Suprapubic skin (tissue), 4 donors: ENCODE measurements at places on chromosomes 3 and 15.

DNA sequence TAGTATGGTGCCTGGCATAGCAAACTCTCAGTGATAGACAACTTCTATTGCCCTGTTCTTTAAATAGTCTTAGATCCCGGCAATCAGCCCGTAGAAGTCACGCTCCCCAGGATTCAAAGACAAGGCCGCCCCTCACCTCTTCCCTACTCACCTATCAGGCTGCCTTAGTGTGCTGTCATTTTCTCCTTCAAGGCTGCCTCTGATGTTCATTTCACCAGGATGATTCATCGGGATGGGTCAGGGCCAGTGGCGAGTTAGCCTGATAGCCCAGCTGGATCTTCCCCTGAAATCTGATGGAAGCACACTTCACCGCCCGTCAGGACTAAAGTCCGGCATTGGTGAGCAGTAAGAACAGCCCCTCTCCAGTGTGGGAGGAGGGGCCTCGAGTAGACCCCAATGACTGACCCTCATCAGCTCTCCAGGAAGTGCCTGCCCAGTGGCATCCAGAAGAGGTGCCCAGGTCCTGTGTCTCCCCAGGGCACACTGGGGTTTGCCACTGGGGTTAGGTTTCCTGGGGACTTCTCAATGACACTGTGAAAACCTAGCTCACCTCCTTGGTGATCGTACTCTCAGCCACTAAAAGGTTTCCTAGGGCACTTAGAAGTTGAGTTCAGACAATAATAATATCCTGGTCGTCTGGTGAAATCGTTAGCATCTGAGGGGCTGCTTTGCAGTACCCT, 37.5 kb downstream of the TPM1 start:
- no peak overlapping the region for H3K27ac ChIP-seq
- no peaks in the 10 kb centered on the region for H3K36me3 ChIP-seq
- H3K27me3 ChIP-seq = no peaks in the 10 kb centered on the region
- H3K4me1 ChIP-seq = peaks cover 9% of the 10 kb centered on the region

DNA sequence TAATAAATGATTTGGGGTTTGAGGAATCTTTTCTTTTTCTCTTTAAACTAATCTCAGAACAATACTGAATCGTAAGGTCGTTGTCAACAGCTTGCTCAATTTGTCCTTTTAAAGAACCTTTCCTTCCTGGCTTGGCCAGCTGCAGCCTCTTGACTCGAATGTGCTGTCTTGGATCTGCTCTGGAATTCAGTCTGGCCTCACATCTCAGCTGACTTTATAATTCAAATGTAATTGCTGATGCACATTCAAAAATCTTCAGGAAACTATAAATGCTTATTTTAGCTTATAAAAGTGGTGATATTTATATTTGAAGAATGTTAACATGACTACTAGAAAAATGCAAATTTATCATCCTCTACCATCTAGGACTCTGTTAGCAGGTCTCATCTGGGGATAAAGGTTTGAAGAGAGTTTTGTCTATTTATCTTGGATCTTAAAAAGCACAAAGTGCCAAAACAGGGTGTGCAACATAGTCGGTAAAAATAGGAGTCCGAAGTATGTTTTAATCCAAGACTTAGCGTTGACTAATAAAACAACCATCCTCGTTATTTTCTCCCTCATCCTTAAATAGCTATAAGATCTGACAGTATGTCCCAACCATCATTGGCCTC, 1035.2 kb downstream of the MCTP2 start:
- H3K36me3 ChIP-seq = no peaks in the 10 kb centered on the region
- DNase-seq = no peak
- no peaks in the 10 kb centered on the region for H3K4me1 ChIP-seq
- H3K27me3 ChIP-seq = no peaks in the 10 kb centered on the region
- H3K4me3 ChIP-seq = no peak overlapping the region

DNA sequence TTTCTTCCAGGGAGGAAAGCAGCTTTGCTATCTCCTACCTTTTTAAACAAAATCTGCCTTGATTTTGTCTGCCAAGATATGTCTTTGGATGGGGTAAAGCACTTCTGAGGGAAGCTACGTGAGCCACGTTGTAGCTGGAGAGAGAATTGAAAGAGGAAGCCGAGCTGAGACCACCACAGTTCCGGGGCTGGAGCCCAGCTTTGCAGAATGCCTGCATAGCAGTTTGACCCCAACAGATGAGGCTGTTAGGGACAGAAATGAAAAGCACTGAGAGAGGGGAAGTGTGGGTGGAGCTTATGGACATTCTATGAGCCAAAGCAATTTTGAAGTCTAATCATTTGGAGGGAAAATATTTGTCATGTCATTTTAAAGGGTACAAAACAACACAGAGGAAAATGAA, 45.4 kb downstream of the LIPC start:
- no peak overlapping the region for H3K4me3 ChIP-seq
- peaks cover 37% of the 10 kb centered on the region for H3K4me1 ChIP-seq
- H3K36me3 ChIP-seq = no peaks in the 10 kb centered on the region
- no peaks in the 10 kb centered on the region for H3K27me3 ChIP-seq
- no peak overlapping the region for H3K27ac ChIP-seq
- peak; percentile 39 for DNase-seq

DNA sequence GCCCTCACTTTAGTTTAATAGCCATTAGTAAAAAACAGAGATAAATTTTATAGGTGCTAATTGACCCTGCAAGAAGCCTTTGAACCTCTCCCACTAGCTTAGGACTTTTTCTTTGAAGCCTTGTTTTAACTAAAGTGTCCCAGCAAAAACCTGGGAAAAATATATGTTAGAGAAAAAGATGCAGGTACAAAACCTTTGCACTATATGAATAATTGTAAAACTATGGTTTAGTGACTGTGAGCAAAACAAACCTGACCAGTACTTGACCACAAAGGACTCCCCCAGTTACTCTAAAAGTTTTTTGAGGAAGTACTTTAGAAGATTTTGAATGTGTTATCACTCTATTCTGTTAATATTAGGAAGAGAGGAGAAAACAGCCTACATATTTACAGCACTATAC, 123.3 kb upstream of the TP63 start:
- no peak overlapping the region for H3K4me3 ChIP-seq
- no peaks in the 10 kb centered on the region for H3K36me3 ChIP-seq
- no peak for DNase-seq
- no peaks in the 10 kb centered on the region for H3K27me3 ChIP-seq
- H3K27ac ChIP-seq = peak overlapping the region; percentile 61

GRCh38 chr3:194268654-194269512, 82.2 kb downstream of the CPN2 start:
- H3K4me3 ChIP-seq = no peak overlapping the region
- no peaks in the 10 kb centered on the region for H3K27me3 ChIP-seq
- peak overlapping the region; percentile 85 for H3K27ac ChIP-seq

DNA sequence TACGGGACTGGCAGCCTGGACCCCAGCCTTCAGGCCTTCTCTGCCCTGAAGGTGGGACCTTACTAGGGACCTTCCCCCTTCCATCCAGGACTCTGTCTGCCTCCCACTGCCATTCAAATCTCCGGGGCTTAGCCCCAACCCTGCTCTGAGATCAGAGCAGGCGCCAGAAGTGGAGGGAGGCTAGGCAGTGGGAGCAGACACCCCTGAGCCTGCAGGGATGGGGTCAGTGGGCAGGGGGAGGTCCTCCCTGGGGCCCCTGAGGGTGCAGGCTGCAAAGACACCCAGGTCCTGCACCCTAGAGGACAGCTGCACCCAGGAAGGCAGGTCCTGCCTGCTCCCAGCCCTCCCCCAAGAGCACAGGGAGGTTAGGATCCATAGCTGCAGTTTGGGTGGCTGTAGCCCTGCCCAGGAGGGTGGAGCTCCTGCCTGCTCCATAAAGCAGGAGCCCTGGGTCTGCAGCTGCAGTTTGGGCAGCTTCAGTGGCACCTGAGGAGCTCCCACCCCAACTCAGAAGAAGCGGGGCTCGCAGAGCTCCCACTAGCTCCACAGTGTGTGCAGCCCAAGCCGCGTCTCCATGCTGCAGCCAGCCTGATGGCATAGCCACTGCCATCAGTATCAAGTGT, 8.1 kb upstream of the POC1A start:
- DNase-seq = no peak
- H3K27ac ChIP-seq = no peak overlapping the region
- H3K4me1 ChIP-seq = no peaks in the 10 kb centered on the region
- no peak overlapping the region for H3K4me3 ChIP-seq
- no peaks in the 10 kb centered on the region for H3K36me3 ChIP-seq
- no peaks in the 10 kb centered on the region for H3K27me3 ChIP-seq

- H3K4me3 ChIP-seq = no peak overlapping the region
- no peak overlapping the region for H3K27ac ChIP-seq
- DNase-seq = no peak
- peaks cover 4% of the 10 kb centered on the region for H3K27me3 ChIP-seq
- peaks cover 8% of the 10 kb centered on the region for H3K4me1 ChIP-seq
- H3K36me3 ChIP-seq = no peaks in the 10 kb centered on the region
These were observed 8.0 kb downstream of the GABRR3 start for GRCh38 chr3:98027085-98027446.

DNA sequence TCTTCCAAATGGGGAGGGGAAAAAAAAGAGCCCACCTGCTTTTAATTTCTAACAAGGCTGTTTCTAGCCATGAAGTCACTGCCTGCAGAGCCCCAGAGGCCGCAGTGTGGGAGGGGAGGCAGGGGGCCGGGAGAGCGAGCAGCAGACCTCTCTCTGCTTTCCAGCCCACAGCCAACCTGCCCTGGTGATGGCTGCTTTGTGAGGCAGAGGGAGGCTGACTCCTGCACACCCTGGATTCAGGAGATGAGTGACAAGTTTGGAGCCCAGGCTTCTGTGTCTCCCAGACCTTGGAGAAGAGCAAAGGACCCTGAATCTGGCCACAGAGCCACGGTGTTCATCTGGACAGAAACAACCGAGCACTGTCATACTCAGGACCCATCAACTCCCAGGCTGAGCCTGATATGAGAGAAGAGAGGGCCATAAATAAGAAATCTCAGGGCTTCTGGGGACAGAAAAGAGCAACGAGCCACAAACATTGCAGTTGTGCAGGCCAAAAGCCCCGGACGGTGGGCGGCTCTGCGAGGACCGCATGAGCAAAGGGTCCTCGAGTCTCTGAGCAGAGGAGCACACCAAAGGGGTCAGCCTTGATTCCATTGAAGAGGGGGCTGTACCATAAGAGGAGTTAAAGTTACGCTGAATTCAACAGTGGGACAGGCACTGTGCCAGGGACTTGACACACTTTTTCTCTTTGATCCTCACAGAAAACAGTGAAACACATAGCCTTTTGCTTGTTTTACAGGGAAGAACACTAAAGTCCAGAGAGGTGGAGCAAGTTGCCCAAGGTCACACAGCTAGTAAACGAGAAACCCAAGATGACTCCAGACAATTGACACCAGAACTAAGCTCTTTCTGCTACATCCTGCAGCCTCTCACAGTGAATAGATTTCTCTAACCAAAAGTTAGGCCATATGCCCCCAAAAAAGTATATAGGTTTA, 97.2 kb downstream of the SEMA5B start:
- peaks cover 8% of the 10 kb centered on the region for H3K4me1 ChIP-seq
- H3K36me3 ChIP-seq = no peaks in the 10 kb centered on the region
- DNase-seq = no peak
- H3K27ac ChIP-seq = no peak overlapping the region

- H3K27me3 ChIP-seq = no peaks in the 10 kb centered on the region
- no peak overlapping the region for H3K27ac ChIP-seq
- H3K36me3 ChIP-seq = no peaks in the 10 kb centered on the region
- H3K4me1 ChIP-seq = peaks cover 4% of the 10 kb centered on the region
These were observed 62.2 kb downstream of the DIPK2A start for GRCh38 chr3:144033863-144034262.

DNA sequence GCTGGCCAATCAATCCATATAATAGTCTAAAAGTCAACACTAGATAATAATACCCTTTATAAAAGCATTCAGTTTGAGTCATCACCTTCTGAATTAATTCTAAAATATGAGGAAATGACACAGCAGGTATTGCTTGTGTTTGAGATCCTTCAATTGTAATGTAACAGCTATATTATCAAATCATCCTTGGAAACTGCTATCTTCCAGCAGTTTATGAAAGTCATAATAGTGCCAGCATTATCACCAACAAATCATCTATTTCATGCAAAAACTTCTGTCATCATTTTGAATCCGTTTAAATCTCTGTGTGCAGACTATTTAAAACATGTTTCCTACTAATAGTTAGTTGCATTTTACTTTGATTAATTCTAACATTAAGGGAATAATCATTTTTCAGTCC, 468.7 kb downstream of the CADM2 start:
- DNase-seq = no peak
- H3K4me3 ChIP-seq = no peak overlapping the region
- H3K27ac ChIP-seq = no peak overlapping the region
- H3K4me1 ChIP-seq = no peaks in the 10 kb centered on the region

DNA sequence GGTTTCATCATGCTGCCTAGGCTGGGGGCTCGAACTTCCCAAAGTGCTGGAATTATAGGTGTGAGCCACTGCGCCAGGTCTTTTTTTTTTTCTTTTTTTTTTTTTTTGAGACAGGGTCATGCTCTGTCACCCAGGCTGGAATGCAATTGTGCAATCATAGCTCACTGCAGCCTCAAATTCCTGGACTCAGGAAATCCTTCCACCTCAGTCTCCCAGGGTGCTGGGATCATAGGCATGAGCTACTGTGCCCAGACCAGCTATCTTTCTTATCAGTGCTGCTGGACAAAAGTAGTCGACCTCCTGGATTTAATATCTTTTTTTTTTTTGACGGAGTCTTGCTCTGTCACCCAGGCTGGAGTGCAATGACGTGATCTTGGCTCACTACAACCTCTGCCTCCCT, 60.8 kb downstream of the TFDP2 start:
- H3K4me1 ChIP-seq = no peaks in the 10 kb centered on the region
- H3K36me3 ChIP-seq = no peaks in the 10 kb centered on the region
- no peak for DNase-seq

DNA sequence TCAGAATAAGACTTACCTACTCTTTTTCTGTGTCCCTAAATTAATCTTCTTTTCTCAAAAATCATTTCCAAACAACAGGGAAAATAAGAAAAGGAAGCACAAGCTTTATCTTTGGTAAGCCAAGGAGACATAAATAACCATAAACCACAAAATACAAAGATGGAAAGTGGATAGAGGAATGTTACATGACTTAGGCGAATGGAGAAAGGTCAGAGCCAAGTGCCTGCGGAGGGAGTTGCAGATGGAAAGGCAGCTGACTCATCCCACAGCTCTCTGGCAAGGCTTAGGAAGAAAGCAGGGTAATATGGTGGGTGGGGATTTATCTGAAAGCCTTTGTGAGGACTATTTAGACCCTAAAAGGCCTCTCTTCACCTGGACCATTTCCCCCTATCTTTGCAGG, 72.8 kb downstream of the GALK2 start:
- H3K27me3 ChIP-seq = no peaks in the 10 kb centered on the region
- peaks cover 15% of the 10 kb centered on the region for H3K36me3 ChIP-seq
- H3K27ac ChIP-seq = no peak overlapping the region
- DNase-seq = no peak
- H3K4me1 ChIP-seq = peaks cover 5% of the 10 kb centered on the region

DNA sequence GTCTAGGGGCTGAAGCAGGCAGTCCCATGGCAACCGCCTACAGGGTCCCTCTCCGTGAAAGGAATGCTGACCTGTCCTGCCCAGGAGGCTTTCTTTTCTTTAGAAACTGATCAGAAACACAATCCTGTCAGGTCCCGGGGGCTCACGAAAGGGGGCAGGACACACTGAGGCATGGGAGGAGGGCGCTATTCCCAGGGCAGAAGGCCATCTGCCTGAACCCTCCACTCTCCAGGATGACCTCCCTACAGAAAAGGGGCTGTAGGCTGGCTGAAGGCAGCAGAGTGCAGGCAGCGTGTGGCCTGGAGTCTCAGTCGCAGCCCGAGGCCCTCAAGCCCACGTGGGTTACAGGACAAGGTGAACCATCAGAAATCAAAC, 18.4 kb upstream of the LRRK1 start:
- no peak overlapping the region for H3K27ac ChIP-seq
- peaks cover 36% of the 10 kb centered on the region for H3K4me1 ChIP-seq
- DNase-seq = no peak
- H3K27me3 ChIP-seq = no peaks in the 10 kb centered on the region
- H3K4me3 ChIP-seq = no peak overlapping the region
